ENCODE measurements at places on chromosomes 16 and 17.
A peak's percentile ranks its signal among the peaks of the same experiment; 100 is the strongest.

- no peak for DNase-seq
Measured at GRCh38 chr17:32523017-32523680, 36.4 kb downstream of the CDK5R1 start.

GRCh38 chr16:46785076-46785845 lies 37.1 kb upstream of the MYLK3 start:
- DNase-seq: no peak

DNA sequence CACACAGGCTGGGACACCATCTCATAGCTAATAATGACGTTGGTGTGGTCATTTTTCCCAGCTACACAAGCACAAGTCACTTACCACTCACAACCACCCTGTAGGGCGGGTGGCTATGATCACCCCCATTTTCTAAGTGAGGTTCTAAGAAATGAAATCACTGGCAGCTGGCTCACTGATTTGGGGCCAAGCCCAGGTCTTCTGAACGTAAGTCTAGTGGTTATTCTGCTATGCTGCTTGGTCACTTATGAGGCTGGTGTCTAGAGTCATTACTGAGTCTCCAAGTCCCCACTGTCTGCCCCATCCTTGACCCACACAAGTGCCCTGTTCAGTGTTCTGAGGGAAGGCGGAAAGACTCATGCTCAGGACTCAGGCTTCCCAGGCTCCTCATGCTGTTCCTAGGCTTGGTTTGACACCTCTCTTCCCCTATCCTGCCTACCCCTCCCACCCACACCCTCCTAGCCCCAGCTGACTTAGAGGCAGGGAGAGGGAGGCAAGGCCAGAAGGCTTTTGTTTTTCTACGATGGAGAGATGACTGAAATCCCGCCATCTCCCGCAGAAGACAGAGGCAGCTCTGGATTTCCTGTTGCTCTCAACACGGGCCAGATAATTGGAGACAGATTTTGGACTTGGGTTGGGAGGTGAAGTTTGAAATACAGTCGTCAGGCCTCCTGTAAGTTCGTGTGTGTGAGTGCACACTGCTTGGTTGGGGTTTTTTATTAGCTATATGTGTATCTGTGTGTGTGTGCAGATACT lies 32.2 kb downstream of the FZD2 start:
- DNase-seq: no peak

DNA sequence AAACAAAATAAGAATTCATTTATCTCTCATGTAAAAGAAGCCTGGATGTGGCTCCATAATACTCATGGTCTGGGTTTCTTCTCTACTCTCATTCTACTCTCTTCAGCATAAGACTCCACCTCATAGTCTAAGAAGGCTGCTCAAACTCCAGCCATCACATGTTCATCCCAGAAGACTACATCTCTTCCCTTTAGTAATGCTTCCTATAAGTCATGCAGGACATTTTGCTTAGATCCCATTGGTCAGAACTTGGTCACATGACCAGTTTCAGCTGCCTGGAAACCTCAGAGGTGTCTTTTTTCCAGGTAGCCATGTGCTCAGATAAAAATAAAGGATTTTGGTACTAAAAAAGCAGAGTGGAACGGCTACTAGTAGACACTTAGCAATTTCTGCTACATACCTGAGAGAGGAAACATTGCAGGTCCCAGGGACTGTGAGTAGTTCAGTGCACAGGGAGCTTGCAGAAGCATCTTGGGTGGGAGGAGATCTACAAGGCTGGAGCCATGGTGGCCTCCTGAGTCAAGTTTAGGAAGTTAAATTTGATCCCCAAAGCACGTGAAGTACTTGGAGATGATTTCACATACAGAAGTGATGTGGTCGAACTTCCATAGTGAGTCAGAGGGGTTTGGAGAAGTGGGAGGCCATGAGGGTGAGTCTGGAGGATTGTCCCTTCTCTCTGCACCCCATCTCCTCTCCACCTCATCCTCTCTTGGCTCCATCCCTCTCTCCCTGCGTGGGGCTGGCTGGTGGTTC lies 110.2 kb downstream of the CCDC182 start:
- DNase-seq: no peak

DNA sequence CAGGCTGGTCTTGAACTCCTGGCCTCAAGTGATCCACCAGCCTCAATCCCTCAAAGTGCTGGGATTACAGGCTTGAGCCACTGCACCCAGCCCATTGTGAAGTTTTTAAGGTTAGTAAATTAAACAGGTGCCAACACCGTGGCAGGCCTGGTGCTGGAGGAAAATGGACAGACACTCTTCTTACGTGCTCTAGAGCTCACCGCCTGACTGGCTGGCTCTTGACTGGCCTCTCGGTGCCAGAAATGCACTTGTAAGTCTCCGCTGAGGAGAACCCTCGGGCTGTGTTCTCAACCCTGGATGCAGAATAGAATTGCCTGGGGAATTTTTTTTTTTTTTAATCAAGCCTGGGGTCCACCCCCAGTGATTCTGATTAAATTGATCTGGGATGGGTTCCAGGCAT lies 10.3 kb upstream of the HAS3 start:
- DNase-seq: no peak

- no peak for DNase-seq
Measured at GRCh38 chr17:59538195-59538909, 27.1 kb upstream of the DHX40 start.

DNA sequence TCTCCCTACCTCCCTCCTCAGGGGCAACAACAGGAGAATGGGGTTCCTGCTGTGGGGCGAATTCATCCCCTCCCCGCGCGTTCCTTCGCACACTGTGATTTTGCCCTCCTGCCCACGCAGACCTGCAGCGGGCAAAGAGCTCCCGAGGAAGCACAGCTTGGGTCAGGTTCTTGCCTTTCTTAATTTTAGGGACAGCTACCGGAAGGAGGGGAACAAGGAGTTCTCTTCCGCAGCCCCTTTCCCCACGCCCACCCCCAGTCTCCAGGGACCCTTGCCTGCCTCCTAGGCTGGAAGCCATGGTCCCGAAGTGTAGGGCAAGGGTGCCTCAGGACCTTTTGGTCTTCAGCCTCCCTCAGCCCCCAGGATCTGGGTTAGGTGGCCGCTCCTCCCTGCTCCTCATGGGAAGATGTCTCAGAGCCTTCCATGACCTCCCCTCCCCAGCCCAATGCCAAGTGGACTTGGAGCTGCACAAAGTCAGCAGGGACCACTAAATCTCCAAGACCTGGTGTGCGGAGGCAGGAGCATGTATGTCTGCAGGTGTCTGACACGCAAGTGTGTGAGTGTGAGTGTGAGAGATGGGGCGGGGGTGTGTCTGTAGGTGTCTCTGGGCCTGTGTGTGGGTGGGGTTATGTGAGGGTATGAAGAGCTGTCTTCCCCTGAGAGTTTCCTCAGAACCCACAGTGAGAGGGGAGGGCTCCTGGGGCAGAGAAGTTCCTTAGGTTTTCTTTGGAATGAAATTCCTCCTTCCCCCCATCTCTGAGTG lies 5.9 kb upstream of the LASP1NB start:
- DNase-seq: no peak

DNA sequence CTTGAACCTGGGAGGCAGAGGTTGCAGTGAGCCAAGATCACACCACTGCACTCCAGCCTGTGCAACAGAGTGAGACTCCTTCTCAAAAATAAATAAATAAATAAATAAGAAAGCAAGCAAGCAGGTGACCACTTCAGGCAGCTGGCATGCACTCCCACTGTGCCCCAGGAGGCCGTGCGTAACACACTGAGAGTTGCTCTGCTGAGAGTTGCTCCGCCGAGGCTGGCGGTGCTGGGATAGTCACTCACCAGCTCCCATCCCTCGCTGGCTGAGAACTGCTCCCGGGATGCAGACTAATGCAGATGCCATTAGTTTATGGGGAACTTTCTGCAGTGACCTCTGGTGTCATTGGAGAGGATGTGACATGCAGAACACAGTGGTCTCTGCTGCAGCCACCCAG lies 105.7 kb upstream of the PLCG2 start:
- no peak for DNase-seq

- no peak for DNase-seq
Measured at GRCh38 chr17:78951967-78952551, 26.9 kb upstream of the TIMP2 start.

DNA sequence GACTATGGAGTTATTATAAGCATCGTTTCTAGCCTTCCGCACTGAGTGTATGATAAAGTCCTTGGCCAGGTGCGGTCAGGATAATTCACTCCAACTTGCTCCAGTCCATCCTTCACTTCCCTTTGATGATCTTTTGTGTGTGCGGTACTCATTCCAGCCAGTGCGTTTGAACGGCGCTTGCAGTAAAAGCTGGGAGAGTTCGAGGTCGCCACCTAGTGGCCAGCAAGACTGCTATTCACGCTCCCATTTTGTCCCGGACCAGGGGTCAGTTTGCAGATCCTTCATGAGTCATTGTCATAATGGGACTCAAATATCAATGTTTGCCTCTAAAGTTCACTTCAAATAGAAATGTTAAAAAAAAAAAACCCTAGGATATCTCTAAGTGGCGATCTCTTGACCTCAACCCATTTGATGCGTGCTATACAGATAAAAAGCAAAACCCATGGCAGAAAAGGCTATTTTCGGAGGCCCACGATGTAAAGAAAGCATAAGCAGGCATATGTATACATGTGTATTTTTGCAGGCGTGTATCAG lies 417.1 kb downstream of the TMEM114 start:
- no peak for DNase-seq

DNA sequence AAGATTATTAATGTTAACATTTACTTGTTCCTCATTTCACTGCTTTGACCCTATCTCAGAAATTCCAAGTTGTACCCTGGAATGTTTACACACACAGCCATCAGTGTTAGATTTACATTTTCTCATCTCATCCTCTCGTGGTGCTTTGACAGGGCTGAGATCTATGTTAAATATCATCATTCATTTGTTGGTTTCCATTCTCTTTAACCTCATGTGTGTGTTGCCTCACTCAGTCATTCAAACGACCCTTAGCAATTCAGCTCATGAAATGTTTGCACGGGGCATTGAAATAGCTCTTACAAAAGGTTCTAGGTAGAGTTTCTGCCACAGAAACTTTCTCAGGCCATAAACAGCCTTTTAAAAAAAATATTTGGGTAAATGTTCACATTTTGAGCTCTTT lies 369.6 kb upstream of the MAF start:
- no peak for DNase-seq

- no peak for DNase-seq
Measured at GRCh38 chr16:35596467-35596866, 2137.1 kb downstream of the TP53TG3F start.

GRCh38 chr17:4968486-4969046 lies 949 bp upstream of the SPAG7 start:
- no peak for DNase-seq

DNA sequence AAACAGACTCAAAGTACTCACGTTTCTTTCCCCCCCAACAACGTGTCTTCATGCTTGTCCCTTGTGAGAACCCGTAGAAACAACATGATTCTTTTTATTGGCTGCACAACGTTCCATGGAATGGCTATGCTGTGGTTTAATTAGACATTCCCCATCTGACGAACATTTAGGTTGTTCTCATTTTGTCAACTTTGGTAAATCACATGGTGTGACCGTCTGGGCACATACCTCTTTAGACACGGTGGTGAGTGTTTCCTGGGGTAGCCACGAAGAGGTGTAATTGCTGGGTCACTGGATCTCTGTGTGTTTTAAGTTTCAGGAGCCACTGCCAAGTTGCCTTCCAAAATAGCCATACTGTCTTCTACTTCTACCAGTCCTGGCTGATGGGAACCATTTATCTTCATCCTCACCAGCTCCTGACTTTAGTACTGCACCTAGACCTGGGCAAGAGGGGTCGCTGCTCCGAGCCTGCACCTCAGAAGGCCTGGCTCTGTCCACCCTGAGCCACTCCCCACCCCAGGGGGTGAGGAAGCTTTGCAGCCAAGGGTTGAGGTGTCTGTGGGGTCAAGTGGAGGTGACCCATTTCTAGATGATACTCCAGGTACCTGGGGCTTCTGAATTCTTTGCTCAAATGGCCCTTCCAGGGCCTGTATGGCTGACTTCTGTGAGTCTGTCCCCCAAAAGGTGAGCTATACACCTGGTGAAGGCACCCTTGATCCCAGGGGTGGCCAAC lies 84.7 kb downstream of the IRX5 start:
- DNase-seq: no peak

DNA sequence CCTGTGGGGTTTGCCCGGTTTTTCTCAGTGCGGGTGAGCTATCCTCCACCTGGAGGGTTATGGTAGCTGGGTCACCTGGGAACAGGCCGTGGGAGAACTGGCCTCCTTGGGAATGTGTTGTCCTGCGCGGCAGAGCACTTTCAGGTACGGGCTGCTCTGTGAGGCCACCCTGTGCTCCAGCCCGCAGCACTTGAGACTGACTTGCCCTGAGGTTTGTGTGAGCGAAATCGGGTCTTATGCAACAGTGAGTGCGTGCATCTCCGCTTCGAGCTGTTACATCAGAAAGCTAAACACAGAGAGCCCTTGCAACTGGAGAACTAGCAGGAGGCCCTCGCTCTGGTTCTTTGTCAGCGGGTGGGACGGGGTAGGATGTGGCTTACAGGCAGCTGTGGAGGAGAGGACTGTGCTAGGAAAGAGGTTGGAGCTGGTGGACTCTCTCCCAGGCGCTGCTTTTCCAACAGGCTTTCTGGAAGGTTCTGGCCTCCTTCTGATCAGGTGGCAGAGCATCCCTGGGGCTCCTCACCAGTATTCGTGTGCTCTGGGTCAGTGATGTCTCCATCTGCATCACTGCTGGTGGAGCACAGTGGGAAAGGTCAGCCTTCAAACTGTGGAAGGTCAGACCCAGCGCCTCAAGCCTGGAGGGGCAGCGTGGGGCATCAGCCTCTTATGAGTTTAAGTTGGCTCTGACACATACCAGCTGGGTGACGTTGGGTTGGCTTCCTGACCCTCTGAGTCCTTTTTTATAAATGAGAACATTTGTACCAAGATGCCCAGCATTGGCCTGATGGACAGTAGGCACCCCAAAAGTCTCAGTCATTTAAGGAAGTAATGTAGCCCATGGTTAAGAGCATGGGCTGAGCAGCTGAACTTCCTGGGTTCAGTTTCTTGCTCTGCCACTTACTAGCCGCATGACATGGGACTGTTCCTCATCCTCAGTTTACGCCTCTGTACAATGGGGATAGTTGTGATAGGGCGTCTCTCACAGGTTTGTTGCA lies 76.3 kb downstream of the KSR1 start:
- DNase-seq: no peak

- DNase-seq: no peak
Measured at GRCh38 chr17:13601776-13602551, at the start of gene HS3ST3A1. Gene HS3ST3A1, minus strand, starts transcription at chr17:13601929. Its CDS starts 800 bp downstream, at chr17:13601129.

- DNase-seq: no peak
Measured at GRCh38 chr16:1887711-1888354, 15.9 kb upstream of the MEIOB start.

DNA sequence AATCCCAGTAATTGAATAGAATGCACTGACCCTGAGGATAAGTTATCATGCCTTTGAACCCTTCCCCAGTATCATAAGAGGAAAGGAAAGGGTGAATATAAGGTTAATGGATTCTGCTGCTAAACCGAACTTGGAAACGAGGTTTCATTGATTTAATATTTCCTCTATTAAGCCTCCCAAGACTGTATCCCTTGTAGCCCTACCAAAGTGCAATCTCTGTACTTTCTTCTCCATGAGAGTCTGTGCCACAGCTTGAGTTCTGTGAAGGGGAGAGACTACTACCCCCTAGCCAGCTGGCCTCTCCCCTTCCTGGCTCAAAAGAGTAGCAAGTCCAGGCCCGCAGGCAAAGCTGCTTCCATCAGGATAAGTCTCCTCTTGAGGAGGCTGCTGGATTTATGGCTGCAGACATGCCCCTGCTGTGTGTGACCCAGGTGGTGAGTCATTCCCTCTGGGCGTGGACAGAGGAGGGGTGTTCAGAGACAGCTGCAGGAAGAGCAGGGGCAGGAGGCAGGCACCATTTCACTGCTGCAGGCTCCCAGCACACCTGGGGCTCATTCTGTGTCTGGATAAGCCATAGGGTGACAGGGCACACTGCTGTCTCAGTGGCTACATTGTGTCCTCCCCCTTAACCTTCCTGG lies 58.4 kb downstream of the TOM1L2 start:
- DNase-seq: peak; percentile 8

- DNase-seq: no peak
Measured at GRCh38 chr16:11248133-11248532, 7.9 kb downstream of the SOCS1 start.
